ENCODE measurements at places on chromosomes 13 and 19.

DNA sequence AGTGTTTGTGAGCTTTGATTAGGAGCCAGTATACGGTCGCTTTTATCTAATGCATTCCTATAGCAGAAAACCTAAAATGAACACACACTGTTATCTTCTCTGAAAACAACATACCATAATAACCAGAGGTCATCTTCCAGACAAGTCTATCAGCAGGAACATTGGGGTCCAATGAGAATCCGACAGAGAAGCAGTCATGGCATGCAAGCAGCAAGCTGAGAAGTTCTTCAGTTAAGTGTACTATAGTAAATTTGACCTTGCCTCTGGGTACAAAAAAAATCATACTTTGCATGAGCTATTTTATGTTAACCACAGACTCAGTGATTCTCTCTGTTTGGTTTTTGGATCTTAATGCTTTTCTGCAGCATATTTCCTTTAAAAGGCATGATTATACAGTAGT lies 1505.1 kb downstream of the PCDH9 start:
- no peak for DNase-seq

- no peak for DNase-seq
Observed at GRCh38 chr13:38223089-38223488, 126.6 kb upstream of the UFM1 start.

GRCh38 chr19:21326169-21326568 lies 3.0 kb downstream of the ZNF708 start:
- DNase-seq, result no peak

GRCh38 chr13:60210510-60211330 lies 47.0 kb upstream of the DIAPH3 start:
- no peak for DNase-seq

DNA sequence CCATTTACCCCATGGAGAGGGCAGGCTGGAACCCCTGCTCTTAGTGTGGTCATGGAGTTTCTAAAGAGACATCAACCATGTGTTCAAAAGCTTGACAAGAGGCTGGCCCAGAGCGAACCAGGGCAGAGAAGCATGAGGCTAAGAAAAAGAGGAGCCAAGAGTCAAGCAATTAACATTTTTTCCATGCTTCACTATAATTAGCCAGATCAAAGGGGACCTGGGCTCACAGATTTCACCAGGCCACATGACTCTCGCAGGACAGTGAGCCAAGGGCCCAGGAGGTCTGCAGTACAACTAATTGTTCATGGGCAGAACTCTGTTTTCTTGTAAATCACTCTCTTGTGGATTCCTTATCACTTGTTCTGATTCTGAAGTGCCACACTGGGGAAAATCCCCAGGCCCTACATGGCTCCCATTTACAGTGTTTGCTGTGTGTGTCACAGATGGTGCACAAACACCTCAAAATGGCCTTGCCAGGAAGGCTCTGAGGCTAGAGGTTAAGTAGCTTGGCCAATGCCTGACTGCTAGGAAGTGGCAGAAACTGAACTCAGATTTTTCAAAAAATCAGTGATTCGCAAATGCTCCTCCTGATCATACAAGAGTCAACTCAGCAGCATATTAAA lies 101.2 kb downstream of the LHFPL6 start:
- no peak for DNase-seq

DNA sequence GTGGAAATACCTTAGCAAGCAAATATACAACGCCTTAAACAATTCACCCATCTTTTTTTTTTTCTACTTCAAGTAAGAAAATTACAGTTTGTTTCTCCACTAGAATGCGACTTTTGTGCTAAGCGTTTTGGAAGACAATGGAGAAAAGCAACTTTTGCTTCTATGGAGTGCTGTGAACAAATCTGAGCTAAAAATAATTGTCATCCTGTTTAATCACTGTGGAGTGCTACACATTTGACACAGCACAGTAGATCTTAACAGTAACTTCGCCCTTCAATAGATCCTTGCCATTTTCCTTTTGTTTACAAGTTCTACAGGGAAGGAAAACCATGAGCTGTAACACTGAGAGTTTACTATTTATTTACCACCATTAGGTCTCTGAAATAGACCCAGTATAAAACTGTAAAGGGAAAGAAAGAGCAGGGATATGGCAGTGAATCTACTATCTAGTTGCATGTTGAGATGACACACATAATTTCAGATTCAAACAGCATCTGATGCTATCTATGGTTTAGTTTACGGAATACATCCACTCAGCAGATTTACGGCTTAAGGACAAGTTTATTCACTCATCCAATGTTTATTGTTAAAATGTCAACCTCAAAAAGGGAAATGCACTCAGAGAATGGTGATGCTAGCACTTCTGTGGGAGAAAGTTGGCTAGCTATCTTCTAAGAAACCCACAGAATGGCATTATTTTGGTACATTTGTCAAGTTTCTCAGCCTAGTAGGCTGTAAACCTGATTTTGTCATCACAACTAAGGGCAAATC lies 175.3 kb downstream of the VWA8 start:
- DNase-seq, result no peak

GRCh38 chr19:31517224-31518180 lies 168.3 kb upstream of the TSHZ3 start:
- DNase-seq, result no peak

- no peak for DNase-seq
Observed at GRCh38 chr13:113875429-113875815, 11.5 kb upstream of the GAS6 start.

DNA sequence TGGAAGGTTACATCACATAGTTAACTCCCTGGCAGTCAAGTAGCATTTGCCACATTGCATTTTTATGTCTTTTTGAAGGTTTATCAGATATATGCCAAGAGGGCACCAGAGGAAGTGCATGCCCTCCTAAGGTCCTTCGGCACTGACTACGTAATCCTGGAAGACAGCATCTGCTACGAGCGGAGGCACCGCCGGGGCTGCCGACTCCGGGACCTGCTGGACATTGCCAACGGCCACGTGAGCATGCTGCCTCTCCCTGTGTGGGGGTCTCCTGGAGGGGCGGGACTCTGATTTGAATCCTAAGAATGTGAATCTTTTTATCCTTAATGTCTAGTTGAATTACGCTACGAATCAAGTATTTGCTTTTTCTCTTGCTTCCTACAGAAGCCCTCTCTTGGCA lies 74.8 kb downstream of the DPY19L3 start:
- DNase-seq, result no peak

- DNase-seq, result no peak
Observed at GRCh38 chr19:2720777-2721569, at the start of gene DIRAS1. Gene DIRAS1 (minus strand): TSS chr19:2721372. CDS start chr19:2717806, 3,566 bp downstream.

GRCh38 chr13:104823071-104823470 lies 1712.4 kb downstream of the EFNB2 start:
- DNase-seq, result no peak

- DNase-seq, result no peak
Observed at GRCh38 chr19:1823539-1824251, 11.6 kb upstream of the ATP8B3 start.

DNA sequence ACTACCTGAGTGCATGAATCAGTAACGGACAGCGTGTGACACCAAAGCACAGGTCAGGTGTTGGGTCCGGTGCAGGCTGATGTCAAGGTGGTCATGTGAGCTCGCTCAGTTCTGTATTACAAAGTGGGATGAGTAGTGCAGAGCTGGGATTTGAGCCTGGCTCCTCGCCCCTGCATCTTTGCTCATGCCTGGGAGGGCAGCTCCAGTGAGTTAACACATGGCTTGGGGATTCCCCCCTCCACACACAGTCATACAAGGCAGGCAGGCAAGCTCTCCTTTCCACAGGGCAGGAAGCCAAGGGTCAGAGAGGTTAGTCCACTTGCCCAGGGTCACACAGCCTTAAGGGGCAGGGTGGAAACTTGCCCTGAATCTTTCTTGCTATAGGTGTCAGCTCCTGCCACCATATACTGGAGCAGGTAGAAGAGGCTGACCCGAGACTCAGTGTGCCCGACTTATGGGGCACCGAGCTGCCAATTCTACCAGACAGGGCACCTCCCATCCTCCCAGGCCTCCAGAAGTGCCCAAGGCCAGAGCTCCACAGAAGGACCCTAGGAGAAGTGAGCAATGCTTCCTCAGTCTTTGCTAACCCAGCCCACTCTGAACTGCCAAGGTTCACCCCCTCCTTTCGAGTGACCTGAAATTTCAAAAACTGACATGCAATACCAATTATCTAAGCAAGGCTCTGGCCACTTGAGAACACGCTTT lies 35.4 kb downstream of the ZNF787 start:
- no peak for DNase-seq

- no peak for DNase-seq
Observed at GRCh38 chr13:46962281-46962941, 65.6 kb upstream of the HTR2A start.

DNA sequence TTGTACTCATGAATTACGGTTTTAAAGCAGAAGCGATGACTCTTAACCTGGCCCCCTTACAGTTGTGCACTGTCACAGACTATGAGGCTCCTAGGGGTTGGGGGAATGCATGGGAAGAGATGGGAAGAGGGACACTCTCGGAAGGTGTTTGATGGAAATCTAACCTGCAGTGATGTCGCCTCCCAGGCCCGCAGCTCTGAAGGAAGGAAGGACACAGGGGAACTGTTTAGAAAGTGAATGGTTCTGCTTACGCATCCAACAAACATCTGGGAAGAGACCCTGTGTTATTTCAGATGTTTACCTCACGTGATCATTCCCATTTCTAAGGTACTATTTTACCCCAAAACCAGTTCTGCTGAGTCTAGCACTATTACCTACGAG lies 48.0 kb upstream of the SLC7A9 start:
- no peak for DNase-seq

- DNase-seq, result no peak
Observed at GRCh38 chr13:51636349-51636890, 52.2 kb downstream of the WDFY2 start.

GRCh38 chr19:42113641-42114348 lies 18.5 kb downstream of the POU2F2 start:
- DNase-seq, result peak; percentile 84

DNA sequence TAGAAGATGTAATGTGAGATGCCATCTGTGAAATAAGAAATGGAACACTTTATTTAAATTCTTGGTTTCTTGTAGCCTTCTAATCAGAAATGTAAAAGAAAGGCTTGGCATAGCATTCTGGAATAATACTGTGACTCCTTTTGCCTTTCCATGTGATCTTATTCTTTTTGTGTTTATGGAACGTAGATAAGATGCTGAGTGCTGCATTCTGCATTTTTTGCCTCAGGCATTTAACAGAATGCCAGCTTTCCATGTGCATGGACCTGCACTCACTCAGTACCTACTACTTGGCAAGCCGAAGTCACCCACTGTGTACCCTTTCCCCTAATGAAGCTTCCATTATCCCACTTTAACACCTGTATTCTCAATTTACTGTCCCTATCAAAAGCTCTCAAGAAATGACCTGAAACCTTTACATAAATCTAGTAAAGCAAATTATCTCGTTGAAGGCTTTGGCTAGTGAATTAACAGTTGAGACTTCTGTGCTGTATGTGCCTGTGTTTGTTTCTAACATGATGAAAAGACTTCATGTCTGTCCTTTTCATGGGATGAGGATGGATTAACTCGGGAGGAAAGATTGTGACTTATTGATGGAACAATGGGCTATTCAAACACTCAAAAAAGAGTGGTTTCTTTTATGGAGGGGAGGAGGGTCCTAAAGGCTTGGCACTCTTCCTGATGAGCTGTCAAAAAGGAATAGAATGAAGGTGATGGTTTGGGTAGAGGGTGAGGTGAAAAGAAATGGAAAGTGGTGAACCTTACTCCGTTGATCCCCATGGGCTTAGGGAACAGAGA lies 44.7 kb upstream of the FRY start:
- DNase-seq, result no peak

DNA sequence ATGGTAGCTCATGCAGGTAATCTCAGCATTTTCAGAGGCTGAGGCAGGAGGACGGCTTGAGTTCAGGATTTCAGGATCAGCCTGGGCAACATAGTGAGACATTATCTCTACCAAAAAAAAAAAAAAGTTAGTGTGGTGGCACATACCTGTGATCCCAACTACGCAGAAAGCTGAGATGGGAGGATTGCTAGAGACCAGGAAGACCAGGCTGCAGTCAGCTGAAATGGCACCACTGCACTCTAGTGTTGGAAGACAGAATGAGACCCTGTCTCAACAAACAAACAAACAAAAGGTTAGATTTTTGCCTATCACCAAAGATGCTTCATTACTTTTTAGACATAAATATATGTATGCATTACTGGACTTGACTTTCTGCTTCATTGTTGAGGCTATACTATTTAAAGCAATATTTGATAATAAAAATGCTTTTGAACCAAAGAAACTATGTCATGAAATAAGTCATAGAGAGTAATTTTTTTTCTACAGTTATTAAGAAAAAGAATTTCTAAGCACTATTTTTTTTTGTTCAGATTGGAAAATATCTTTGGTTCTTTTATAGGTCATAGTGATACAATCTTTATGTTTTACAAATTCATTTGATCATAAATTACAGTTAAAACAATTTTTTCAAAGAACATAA lies 1180.1 kb upstream of the ATXN8OS start:
- no peak for DNase-seq

DNA sequence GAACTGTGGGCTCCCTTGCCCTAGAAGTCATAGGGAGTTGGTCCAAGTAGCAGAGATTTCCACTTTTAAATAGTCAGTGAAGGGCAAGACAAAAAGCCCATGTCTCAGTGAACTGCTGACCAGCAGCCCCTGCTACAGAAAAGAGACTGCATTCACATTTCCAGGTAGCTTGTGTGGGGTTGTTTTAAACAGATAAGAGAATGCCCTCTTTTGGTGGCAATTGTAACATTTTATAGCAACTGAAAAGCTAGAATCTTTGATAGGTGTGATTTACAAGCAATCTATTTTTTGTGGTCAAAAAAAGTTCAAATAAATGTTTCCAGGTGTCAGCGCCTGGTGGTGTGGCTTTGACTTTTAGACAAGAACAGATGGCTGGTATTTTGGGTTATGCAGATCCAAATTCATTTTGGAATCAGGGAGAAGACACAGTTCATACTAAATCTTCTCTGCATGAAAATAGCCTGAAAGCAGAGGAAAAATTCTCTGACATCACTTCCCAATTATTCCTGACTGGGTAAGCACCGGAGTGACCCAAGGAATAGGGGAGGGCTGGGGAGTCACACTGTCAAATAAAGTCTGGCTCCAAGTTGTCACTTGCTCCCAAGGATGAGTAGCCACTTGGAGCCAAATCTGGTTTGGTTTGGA lies 26.2 kb upstream of the GPR12 start:
- DNase-seq, result no peak

DNA sequence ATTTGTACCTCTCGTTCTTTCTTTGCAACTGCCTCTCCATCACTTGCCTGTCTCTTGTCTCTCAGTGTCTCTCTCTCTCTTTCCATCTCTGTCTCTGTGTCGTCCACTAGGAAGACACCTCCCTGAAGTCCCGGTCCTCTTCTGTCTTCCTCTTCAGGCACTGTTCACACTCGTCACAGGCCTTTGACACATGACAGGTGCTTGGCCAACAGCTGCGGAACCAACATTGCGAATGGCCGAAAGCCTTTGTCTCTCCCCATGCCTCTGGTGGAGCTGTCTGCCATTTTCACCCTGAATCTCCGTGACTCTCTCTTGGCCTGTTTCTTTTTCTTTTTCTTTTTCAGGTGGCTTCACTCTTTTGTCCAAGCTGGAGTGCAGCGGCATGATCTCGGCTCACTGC lies 2.8 kb downstream of the HIPK4 start:
- DNase-seq, result no peak

Measured in T1000 (cell line).